ENCODE measurements at places on chromosomes 6 and 20.

DNA sequence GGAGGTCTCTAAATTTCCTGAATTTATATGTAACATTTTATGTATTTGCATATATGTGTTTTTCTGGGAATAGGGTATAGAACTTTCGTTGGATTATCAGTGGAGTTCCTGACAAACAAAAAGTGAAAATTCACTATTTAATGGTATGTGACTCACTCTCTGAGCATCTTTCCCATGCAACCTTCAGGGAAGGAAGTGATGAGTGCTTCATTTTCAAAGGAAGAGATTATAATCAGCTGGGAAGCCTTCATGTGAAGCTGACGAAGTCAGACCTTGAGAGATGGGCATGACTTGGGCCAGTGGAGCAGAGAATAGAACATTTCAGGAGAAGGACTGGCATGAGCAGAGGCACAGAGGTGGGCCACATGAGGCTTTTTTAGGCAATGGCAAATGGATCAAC is 72.7 kb downstream of the FAXC start:
- DNase-seq = no peak

DNA sequence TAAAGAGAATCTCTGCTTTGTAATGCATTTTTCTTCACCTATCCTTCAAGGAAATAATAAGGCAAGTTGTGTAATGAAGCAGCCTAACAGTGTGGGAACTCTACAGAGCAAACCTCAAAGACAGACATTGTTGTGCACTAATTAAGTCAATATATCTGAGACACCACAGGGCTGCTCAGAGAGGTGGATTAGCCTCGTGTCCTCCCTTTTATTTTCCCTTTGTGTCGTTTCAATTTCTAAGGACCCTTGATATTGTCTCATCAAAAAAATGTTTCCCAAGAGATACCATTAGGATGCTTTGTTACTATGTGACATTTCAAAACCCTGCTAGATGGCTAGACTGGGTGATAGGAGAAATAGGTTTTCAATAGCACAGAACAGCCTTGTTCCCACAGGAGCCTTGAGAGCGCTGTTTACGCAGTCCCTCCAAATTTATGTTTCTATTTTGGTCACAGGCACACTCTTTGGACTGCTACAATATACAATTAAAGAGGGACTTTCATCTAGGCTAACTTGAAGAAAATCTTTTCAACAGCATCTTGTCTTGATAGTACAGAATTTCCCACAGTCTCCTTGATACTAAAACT is 23.1 kb downstream of the UBE3D start:
- no peak for DNase-seq

DNA sequence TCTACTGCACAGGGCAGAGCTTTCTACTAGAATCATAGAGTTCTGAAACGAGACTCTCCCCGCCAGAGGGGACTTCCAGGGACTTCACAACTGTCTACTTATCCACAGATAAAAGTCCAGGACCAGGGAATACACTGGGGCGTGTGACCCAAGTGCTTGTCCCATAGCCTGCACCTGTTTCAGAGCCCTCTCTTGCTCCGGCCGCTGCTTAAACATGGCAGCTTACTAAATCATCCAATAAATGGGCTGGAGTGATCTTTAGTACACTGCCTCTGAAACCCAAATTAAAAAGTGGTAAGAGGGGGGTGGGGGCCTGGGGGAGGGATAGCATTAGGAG is 8.9 kb upstream of the RAB44 start:
- DNase-seq = no peak

GRCh38 chr6:143579703-143580102 is 68.2 kb upstream of the FUCA2 start:
- DNase-seq = no peak

DNA sequence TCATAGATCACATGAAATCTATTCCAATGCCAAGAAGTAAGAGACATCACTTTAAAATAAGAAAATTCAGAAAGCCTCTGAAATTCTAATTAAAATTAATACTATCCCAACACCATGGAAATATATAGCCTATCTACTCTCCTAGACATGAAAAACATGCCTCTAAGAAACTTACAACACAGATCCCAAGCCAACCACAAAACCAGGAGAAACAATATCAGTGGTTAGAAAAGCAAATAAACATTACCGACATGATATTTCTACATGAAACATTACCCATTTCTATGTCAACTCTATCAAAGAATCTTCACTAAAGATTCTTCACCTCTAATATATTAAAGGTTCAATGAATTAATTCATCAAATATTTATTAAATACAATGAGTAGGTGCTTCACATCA is 4.8 kb downstream of the EPB41L2 start:
- DNase-seq = no peak

DNA sequence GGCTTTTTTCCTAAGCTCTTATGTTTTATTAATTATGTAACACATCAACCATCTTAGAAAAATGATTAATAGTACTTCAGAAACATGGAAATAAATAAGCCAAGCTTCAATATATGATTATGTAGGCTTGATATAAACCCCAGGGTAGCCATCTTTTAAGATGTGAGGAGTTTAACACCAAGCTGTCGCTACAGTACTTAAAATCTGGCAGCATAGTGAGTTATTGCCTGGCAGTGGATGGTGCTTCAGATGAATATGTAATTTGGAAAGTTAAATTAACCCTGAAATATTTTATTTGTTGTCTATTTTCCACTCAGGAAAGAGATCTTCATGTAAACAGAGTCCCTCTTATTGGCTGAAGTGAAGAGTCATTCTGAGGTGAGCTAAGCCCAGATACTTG is 339.0 kb upstream of the ZFP64 start:
- no peak for DNase-seq

DNA sequence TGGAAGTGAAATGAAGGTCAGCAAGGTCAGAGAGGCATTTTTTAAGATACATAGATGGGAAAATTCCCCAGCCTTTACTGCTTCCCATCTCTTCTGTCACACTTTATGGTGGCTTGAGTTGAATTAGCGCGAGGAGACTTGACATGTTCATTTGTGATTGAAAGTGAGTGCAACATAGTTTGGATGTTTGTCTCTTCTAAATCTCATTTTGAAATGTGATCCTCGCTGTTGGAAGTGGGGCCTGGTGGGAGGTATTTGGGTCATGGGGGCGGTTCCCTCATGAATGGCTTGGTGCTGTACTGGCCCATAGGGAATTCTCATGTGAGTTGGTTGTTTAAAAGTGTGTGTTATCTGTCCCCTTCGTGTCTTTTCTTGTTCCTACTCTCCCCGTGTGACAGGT is 237.2 kb downstream of the CDKAL1 start:
- DNase-seq = no peak

GRCh38 chr6:161844804-161845203 is 570.9 kb upstream of the AGPAT4 start:
- no peak for DNase-seq

- no peak for DNase-seq
These were observed 35.6 kb downstream of the ADGRF4 start for GRCh38 chr6:47733879-47734558.

DNA sequence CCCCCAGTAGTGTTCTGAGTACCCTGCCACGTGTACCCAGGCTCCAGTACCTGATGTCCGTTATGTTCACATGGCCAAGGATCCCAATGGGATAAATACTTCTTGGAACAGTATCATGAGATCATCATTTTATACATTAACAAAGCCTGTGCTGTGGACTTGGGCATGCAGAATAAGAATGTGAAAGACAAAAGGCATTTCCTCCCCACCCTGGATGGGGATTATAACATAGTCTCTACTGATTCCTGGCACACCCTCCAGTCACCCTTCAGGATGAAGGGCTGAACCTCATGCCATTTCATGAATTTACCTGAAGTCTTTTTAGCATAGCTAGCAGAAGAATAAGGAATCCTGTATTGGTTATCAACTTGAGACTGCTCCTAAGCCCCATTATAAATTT is 2.8 kb downstream of the TNFRSF21 start:
- no peak for DNase-seq

GRCh38 chr6:14062345-14063029 is 55.1 kb upstream of the CD83 start:
- DNase-seq = no peak

DNA sequence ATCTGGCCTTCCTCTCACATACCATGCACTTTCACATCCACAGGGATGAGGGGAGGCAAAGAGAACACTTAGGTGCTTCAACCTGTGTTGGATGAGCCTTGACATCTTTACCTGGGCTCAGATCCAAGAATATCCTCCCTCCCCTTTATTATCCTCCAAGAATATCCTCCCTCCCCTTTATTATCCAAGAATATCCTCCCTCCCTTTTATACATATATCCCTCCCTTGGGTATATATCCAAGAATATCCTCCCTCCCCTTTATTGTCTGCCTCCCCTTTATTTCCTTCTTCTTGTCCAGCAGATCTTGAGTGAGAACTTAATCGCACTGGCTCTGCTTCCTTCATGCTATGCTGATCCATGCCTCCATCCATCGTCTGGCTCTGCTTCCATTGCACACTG is 30.3 kb downstream of the LAMA4 start:
- no peak for DNase-seq

DNA sequence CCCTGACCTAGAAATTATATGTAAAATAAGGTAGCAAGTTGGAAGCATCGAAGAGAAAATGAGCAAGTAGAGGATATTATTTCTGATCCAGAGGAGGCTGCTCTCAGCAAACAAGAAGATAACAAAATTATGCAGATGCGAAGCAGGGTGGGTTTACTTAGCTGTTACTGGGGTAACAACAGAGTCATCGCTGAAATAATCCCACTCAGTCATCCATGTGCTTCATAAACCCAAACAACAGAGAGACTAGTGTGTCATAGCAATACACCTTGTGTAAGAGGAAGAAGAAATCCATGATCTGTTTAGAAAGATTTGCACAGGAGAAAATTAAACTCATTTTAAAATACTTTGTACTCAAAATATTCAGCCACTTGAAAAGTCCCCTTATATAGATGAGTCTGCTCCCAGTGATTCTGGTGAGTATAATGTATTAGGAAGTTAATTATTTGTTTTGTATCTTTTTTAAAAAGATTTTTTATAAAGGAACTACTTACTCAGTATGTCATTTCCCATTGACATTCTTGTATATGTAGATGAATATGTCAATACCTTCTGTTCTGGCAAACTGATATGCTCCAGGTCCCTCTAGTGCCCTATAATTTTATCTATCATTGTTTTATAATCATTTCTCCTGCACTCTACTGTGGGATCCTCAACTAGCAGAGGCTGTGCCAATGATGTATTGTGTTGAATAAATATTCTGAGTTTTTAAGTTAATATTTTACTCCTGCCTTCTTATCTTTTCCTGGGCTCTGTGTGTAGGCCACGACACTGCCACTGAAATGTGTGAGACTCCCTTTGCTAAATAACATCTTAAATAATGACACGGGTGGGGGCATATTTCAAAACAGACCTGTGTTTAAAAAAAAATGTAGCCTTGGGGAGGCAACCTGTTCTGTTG is 8.6 kb upstream of the HIVEP2 start:
- no peak for DNase-seq

- no peak for DNase-seq
These were observed 169.0 kb upstream of the GJE1 start for GRCh38 chr6:141963543-141964295.

GRCh38 chr20:24766826-24767622 is 182.0 kb upstream of the CST7 start:
- peak; percentile 23 for DNase-seq

DNA sequence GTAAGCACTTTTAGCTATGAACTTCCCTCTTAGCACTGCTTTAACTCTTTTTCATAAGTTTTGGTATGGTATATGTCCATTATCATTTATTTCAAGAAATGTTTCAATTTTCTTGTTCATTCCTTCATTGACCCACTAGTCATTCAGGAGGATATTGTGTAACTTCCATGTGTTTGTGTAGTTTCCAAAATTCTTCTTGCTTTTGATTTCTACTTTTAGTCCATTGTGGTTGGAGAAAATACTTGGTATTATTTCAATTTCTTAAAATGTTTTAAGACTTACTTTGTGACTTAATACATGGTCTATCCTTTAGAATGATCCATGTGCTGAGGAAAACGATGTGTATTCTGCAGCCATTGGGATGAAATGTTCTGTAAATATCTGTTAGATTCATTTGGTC is 176.5 kb downstream of the CENPW start:
- no peak for DNase-seq

- DNase-seq = no peak
These were observed 57.1 kb downstream of the GJA1 start for GRCh38 chr6:121492536-121492935.

- DNase-seq = no peak
These were observed 9.6 kb upstream of the BAG2 start for GRCh38 chr6:57162516-57162915.

- no peak for DNase-seq
These were observed 609.3 kb downstream of the COL12A1 start for GRCh38 chr6:74596588-74596987.

DNA sequence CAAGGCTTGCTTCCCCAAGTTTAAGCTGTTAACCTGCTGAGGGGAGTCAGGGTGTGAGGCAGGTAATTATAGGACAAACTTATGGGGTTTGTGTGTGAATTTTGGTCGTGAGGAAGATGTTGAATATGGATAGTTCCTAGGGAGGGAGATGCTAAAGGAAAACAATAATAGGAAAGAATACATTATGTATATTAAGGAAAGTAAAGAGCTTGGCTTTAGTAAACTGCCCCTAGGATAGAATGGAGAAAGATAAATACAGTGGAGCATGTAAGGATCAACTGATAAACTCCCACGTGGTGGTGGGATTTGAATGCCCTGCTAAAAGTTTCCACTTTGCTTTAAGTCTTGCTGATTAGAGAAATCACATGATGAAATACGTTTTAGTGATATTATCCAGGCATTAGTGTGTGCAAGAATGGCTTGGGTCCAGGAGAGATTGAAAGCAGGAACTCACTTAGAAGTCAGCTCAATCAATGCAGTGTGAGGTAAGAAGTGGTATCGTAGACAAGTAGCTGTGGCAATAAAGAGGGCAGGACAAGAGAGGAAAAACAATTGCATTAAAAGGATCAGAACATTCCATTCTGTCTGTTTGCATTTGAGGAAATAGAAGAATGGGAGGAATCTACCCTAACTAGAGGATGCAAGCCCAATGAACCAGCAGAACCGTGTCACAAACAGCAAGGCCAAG is 52.5 kb downstream of the RPS12 start:
- no peak for DNase-seq

GRCh38 chr6:170176136-170176897 is 114.6 kb downstream of the DLL1 start:
- no peak for DNase-seq

DNA sequence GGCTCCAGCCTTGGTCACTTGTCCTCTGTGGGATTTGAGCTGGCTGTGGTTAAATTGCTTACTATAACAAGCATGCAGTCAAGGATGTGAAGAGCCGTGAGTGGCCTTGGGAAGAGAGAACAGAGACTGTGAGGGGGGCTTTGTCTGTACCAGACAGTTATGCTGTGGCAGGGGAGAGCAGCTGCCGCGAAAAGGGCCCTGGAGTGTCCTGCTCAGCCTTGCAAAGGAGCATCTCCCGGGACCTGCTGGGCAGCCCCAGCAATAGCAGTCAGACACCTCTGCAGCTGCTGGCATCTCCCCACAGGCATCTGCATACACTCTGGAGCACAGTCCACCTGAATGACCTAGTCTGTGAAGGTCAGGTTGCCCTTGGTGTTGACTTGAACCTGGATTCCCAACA is 6.3 kb downstream of the EBF4 start:
- no peak for DNase-seq

Data from activated CD4-positive, CD25-positive, alpha-beta regulatory T cell treated with anti-CD3 and anti-CD28 coated beads, Interleukin-2, amount 50 U/mL, for 72 hours (primary cell).